ENCODE measurements at places on chromosomes 1 and 21. TPM values are rescaled to one million over a fixed set of nuclear protein-coding genes. Genes with fewer than 3 reads are reported as not detected.

DNA sequence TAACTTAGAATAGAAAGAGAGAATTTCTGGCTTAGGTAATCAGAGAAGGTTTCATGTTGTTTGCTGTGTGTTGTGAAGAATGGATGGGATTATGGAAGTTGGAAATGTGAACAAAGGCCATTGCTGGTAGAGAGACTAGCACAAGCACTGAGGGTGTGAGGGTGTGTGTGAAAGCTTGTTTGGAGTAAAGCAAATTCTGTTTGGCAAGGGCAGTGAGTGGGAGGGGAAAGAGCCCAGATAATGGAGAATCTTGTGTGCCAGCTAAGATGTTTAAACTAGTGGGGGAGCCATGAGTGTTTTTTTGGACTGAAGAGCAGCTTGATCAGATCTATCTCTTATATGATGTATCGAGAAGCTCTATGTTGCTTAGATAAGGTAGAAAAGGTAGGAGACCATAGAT is 107.1 kb downstream of the DISP1 start:
- DNase-seq, result no peak

DNA sequence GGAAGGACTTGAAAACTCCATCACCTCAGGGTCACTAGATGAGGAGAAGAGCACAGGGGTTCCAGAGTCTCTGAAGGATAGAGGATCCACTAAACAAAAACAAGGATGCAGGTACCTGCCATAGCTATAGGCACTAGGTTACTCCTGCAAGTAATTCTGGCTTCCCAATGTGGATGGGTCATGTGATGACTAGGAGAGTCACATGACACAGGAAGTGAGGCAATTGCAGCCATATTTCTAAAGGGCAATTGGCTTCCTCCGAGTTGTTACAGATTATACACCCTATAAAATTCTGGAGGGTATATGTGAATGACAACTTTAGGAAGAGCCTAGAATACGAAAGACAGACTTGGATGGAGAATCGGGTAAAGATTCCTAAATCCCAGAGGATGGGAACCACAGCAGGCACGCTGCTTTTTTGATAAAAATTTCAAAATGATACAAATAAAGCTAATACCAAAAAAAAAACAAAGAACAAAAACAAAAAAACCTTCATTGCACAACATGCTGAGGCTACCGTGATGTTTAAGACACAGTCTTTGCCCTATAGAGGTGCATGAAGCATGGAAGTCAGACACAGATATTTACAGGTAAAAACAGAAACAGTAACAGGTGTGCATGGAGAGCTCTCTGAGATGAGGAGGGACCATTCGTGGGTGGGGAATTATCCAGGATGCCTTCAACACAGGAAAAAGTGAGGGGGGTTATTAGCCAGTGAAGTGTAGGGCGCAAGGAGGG is 10.5 kb downstream of the MTX1 start:
- no peak for DNase-seq

- DNase-seq, result no peak
Measured at GRCh38 chr21:38156200-38156599, 100.6 kb upstream of the KCNJ15 start.

- DNase-seq, result no peak
Measured at GRCh38 chr1:157176591-157177121, 38.5 kb upstream of the ETV3 start.

GRCh38 chr1:220375715-220376114 is 103.5 kb upstream of the RAB3GAP2 start:
- DNase-seq, result no peak

DNA sequence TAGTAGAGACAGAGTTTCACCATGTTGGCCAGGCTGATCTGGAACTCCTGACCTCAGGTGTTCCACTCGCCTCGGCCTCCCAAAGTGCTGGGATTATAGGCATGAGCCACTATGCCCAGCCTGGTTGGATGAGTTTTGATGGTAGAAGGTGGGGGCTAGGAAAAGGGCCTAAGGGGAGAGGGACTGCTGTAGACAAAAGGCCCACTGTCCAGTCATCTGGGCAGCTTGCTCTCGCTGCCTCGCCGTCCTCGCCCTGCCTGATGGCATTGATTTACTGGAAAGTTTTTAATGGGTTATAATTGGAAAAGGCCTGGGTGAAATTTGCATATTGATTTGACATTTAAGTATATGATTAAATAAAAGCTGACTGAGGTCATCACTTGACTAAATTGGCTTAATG is 175.1 kb upstream of the CSF3R start:
- no peak for DNase-seq

GRCh38 chr1:150560576-150561253 is 11.5 kb downstream of the ADAMTSL4 start:
- DNase-seq, result peak; percentile 96

DNA sequence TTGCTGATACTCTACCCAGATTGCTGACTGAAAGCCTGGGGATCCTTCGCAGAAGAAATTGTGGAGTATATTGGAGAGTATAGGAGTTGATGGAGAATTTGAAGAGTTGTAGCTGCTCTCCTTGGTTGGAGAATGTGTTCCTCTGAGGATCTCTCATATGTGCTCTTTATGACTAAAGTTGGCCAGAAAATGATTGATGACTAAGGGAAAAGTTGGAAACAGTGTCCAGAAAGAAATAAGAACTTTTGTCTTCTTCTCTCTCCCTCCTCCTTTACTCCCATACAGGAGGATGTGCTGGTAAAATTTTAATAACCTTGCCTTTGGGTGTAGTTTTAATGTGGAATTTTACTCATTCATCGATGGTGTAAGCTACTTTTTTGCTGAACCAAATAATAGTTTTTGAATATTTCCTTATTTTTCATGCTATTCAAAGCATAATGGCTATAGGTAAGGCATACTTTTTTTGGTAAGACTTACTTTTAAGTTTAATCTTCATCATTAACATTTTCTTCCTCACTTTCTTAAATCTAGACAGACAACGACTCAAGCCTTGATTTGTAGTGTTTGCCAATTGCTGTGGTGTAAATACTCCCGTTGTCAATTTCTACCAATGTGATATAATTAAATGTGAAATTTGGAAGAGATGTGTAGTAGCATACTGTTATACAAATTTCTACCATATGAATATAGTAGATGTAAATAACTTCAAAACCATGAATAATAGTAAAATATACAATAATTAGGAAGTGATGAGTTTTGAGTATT is 13.7 kb downstream of the C1orf141 start:
- DNase-seq, result no peak

GRCh38 chr1:116127848-116128540 is 16.8 kb downstream of the MAB21L3 start:
- no peak for DNase-seq

GRCh38 chr1:119003413-119004128 is 15.4 kb upstream of the TBX15 start:
- no peak for DNase-seq

DNA sequence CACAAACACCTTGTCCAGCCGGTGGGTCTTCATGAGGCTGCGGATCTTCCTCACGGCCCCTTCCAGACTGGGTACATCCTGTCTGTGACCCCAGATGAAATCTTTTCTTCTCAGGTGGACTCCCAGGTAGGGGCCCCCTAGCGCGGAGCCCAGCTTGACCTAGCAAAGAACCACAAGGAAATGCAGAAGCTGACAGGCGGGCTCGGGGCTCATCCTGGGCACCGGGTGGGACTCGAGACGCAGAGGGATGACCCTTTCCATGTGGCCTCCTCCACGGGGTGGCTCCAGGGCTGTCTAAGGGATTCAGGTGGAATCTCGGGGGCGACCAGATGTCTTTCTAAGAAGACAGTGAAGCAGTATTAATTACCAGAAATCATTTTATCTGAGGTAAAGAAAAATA is 17.8 kb downstream of the POFUT2 start:
- peak; percentile 55 for DNase-seq

DNA sequence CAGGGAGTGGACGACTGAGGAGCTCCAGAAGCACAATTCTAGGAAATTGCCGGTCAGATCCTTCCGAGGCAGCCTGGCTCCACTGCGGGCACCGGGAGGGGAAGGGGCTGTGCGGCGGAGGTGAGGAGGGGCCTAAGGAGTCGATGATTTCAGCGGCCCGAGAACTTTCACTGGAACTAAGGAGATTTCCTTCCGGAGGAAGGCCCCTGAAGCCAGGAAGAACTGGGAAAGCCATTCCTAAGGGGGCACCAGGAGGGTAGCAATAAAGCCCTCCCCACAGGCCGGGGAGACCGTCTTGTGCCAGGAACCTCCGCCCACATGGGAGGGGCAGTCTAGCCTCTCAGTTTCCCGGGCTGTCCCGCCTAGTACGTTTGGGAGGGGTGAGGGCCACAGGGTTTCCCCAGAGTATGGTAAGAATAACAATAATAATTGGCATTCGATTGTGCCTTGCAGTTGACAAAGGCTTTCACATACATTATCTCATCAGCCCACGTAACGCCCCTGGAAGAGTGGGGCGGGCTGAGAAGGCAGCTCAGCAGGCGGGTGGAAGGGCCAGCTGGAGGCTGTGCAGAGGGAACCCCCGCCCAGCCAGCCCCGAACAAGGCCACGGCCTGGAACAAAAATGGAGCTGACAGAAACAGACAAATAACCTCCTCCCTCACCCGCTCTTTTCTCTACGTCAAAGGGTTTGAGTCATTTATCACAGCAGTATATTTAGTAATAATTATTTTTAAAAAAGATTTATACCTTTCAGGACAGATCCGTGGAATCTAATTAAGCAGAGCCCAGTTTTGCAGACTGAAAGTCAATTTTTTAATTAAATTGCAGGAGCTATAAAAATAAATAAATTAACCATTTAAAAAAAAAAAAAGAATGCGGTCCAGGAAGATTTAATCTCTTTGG is 19.8 kb downstream of the NPR1 start:
- peak; percentile 81 for DNase-seq

DNA sequence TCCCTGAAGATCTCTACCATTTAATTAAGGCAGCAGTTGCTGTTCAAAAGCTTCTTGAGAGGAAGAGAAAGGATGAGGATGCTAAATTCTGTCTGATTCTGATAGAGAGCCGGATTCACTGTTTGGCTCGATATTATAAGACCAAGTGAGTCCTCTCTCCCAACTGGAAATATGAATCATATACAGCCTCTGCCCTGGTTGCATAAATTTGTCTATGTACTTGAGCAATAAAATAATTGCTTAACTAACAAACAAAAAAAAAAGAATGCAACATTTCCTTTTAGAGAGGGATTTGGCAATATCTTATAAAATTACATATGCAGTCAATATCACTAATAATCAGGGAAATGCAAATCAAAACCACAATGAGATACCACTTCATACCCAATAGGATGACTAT is 26.8 kb downstream of the ALDH9A1 start:
- DNase-seq, result no peak

DNA sequence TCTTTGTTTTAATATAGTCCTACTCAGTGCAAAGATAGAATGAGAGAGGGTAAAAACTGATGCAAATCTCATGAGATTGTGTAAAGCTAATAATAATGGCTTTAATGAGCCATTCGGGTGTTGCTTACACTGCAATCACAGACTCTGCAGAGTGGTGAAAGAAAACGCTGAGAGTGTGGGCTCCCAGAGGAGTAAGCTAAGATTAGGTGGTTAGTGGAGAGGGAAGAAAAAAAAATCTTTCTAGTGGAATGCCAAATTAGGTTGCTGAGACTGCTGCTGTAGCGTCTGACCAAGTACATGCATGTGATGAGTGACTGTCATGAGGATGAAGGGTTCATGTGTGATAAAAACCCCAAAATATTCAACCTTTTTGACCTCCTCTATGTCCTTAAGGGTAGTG is 645.9 kb upstream of the ADGRL4 start:
- no peak for DNase-seq

DNA sequence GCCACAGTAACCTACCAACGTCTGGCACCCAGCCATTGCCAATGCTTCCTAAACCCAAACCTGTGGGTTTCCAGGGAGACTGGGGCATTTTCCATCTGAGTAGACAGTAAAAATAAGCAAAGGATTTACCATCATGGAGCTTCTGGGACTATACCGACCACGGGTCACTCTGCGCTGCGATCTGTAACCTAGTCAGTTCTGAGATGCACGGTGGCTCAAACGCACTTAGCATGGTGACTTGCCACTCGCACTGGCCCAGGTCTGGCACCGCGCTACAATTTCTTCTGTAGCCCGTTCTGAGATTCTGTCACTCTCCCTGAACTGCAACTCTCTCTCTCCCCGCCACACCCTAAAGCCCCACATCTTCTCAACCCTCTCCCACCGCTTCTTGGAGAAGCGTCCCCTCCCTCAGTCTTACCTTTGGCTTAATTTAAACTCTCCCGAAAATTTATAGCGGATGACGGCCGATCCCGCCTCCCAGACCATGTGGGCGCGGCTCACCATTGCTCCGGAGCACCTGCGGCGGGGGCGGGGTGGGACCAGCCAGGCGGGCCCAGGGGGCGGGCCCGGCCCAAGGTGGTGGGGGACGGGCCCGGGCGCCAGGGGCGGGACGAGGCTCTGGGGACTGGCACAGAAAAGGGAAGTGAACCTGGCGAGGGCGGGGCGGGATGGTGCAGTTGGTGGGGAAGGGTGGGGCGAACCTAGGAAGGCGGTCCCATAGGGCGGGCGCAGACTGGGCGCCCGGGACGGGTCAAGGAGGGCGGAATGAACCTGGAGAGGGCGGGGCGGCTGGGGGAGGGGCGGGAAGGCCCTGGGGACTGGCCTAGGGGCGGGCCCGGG is 493 bp upstream of the MAP3K21 start:
- DNase-seq, result peak; percentile 72

DNA sequence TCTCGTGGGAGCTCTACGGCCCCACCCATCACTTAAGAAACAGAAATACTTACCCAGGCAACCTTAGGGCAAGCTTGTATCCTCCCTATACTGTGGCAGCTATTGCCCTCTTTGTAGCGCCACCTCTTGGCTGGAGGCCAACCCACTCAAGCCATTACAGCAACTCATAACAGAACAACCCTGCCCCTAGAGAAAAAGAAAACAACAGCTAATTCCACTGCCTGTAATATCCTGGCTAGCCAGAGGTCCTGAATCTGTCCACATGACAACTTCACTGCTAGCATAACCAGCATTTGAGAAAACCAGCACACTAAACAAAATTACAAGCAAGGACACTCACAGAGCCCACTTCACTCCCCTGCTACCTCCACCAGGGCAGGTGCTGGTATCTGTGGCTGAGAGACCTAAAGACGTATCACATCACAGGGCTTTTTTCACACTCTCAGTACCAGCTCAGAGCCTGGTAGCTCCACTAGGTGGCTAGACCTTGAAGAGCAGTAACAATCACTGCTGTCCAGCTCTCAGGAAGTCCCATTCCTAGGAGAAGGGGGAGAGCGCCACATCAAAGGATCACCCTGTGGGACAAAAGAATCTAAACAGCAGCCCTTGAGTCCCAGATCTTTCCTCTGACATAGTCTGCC is 14.5 kb upstream of the MX1 start:
- DNase-seq, result no peak

The CEPT1 gene
- total RNA-seq, result 32.9 TPM

The GPR37L1 gene
- total RNA-seq, result under 0.01 TPM

The S100A12 gene
- not detected for total RNA-seq

The MAB21L3 gene
- not detected for total RNA-seq

The KCNA2 gene
- 2.9 TPM for total RNA-seq

The CYP4B1 gene
- total RNA-seq, result 43.1 TPM

The TRIM67 gene
- total RNA-seq, result 0.36 TPM

The NDC1 gene
- 9.6 TPM for total RNA-seq
